Chondrocyte (in vitro differentiated cells): ENCODE measurements at places on chromosomes 5 and 9.

DNA sequence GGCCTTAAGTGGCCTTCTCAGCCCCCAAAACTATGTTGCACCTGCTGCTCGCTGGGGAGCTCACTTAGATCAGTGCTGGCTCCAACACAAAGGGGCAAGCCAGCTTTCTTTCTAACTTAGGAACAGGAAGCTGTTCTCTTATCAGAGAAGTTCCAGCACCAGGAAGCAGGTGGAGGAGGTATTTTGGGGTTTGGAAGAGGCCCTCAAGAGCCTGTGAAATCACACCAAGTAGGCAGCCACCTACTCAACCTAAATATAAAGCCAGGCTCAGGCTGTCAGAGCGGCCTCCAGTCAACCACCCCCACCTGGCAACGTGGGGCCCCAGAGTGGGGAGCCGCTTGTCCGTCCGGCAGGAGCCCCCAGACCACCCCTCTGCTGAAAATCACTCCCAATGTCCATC is 152.8 kb downstream of the OLFM1 start:
- peak; percentile 50 for DNase-seq

- DNase-seq = no peak
Measured at GRCh38 chr9:129208207-129209032, 30.4 kb upstream of the IER5L start.

- no peak for DNase-seq
Measured at GRCh38 chr5:61735995-61736394, 403.9 kb downstream of the ZSWIM6 start.

DNA sequence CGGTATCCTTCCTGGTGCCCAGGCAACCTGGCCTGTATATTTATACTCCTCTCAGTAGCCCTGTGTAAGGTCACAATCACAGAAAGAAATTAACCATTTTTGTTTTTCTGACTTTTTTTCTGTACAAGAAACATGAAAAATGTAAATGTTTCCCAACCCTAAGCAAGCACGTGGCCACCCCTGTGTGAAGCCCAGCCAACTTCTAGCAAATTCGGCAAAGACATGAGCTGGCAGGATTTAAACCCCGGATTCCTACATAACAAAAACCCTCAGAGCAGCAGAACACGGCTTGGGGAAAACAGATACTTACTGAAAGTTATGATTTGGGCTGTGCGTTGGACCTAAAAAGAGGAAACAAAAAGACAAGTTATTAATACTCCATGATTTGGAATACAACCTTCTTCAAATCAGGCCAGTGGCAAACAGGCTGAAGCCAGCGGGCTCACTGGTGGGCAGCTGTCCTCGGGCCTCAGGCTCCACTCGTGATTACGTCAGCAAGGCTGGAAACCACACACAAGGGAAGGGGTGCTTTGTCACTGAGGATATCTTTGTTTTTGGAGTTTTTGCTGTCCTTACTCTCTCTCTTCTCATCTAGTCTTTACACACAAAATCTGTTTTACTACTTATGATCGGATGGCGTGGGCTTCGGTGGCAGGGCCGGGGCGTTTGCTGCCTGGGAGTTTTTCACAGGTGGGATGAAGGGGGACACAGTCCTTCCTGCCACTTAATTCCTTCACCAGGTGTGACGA is 194.1 kb downstream of the ROR2 start:
- DNase-seq = no peak

DNA sequence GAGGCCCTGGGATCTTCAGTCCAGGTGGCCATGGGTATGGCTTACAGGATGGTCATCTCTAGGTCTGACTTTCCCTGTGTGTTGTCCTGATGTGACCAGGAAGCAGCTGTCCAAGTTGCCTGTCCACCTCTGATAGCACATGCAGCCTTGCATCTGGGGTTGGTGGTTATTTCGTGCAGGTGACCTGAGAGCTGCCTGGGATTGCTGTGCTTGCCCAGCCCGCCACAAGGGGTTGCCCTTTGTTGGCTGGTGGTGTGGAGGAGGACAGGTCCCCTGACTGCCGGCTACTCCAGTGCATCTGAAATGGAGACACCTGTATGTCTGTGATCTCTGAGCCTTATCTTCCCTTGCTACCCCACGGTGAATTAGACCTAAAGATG is 212.6 kb downstream of the ARHGAP26 start:
- no peak for DNase-seq
